ENCODE measurements at places on chromosomes 7 and 10.
A peak's percentile ranks its signal among the peaks of the same experiment; 100 is the strongest.

GRCh38 chr10:47160967-47161366 is 139.0 kb upstream of the GDF10 start:
- no peak for DNase-seq

GRCh38 chr10:70124415-70124814 is 8.2 kb downstream of the AIFM2 start:
- DNase-seq: no peak

GRCh38 chr7:26560526-26561256 is 269.0 kb downstream of the SNX10 start:
- DNase-seq: no peak

GRCh38 chr10:131650771-131651673 is 249.8 kb upstream of the PPP2R2D start:
- DNase-seq: no peak

- DNase-seq: no peak
These were observed 563.3 kb upstream of the SORCS1 start for GRCh38 chr10:107727767-107728317.

DNA sequence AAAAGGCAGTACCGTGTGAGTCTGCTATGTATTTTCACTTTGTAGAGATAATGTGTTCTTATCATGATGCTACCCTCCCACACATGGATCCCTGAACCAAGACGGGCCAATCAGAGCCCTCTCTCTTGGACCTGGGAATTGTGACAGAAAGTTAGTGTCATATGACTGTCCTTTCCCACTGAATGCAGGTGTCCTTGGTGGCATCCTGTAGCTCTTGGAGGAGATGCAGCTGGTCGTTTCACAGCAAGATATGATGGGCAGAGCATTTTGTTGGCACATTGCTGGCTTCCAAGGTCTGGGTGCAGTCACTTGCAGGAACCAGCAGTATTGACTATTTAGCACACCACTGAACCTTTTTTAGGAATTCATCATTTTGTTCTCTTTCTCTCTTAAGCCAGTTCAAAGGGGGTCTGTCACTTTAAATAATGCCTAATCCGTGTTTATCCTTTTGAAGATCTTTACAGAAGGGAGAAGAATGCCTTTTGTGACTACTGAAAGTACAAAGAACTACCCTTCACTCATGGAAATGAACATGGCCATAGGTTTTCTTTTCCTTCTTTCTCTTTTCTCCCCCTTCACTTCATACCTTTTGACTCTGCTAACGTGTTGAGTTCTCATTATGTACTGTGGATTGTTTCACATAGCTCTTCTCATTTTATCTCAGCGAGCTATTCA is 125.1 kb downstream of the PLXDC2 start:
- no peak for DNase-seq

DNA sequence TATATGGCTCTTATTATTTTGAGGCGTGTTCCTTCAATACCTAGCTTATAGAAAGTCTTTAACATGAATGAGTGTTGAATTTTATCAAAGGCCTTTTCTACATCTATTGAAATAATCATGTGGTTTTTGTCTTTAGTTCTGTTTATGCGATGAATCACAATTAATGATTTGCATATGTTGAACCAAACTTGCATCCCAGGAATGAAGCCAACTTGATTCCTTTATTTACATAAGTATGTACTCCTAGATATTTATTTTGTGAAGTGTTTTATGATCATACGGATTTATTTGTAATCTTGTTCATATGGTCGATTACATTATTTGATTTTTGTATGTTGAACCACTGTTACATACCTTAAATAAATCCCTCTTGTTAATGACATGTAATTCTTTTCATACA is 244.3 kb upstream of the KCND2 start:
- no peak for DNase-seq

DNA sequence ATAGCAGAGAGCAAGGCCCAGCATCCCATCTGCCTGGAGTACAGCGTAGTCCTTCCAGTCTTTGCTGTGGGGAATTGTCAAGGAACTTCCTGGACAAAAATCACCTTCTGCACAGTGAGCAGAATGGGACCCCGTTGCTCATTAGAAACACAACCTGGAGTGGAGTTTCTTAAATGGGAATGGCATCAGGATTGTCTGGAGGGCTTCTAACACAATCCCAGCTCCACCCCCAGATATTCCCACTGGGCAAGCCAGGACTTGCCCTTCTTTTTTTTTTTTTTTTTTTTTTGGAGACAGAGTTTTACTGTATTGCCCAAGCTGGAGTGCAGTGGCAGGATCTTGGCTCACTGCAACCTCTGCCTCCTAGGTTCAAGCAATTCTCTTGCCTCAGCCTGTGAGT is 356.4 kb downstream of the GALNT17 start:
- DNase-seq: no peak

DNA sequence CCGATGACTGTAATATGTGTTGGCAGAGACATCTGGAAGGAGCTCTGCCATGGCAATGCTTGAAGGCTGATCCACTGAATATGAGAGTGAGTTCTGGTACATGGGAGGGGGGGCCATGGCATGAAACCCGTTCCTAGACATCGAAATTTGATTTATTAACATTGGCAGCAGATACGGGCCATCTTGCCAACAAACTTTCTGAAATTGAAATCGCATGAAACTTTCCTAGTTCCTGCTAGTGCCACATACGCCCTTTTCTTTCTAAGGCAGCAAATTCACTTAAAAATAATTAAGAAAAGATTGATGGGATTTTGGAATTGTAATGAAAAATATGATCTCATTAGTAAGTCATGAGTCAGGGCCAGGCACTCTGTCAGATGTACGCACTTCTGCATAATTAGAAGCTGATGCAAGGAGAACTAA is 91.8 kb upstream of the KMT2C start:
- no peak for DNase-seq

- no peak for DNase-seq
These were observed 21.4 kb downstream of the CREB5 start for GRCh38 chr7:28433699-28434219.

DNA sequence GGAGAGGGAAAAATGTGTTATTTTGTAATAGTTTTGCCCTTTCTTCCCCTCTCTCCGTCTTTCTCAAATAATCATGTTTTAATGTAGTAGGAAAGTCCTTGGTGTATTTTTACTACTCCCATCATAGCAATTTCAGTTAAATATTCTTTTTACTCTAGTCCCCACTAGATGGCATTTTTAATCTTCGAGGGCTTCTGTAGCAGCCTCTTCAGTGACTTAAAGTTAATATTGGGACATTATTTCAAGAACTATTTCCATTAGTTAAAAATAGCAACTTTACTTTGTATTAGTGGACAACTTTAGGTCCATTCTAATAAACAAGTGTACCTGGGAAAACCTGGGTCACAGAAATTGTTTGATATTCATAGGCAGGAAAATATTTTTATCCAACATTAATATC is 23.0 kb downstream of the EDRF1 start:
- DNase-seq: no peak

DNA sequence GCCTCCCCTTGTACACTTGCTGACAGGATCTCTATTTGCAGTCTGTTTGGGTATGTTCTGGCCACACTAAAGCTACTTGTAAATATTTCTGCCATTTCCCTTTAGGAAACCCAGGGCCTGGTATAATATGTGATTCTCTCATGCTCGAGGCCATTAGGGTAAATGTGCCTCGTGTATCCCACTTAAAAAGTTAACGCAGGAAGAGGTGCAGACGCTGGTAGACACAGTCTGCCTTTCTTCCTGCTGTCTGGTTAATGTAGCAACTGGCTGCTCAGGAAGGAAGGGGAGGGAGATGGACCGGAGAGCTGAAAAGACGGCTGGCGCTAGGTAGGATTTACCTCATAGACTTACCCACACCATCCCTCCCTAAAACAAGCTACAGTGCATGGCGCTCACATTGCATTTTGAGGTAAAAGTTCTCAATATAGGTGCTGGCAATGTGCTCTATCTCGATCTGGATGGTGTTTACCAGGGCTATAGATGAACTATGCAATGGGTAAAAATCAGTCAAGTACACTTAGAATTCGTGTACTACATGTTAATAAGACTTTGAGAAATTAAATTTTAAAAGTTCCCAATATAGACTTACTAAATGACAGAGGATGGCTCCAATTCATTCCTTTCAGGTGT is 125.9 kb downstream of the JAZF1 start:
- DNase-seq: no peak

DNA sequence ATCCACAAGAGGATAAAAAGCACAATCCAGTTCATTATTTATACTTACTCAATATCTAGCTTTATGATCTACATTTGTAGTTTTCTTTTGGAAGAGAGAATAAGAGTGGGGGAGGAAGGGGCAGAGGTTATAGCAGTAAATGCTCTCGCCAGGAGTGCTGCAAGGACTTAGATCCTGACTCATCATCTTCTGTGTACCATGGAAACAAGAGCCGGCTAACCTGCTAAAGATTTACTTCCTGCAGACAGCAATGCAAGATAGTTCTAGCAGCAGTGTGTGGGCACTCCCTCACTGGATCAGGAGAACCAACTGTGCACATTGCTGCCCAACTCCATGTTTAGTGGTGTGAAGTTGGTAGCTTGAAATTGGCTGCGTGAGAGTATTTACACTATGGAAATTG is 47.7 kb upstream of the TRIL start:
- DNase-seq: no peak

- no peak for DNase-seq
These were observed 426.3 kb upstream of the POT1 start for GRCh38 chr7:125355899-125356298.

GRCh38 chr7:127824682-127825081 is 172.7 kb downstream of the SND1 start:
- DNase-seq: no peak

DNA sequence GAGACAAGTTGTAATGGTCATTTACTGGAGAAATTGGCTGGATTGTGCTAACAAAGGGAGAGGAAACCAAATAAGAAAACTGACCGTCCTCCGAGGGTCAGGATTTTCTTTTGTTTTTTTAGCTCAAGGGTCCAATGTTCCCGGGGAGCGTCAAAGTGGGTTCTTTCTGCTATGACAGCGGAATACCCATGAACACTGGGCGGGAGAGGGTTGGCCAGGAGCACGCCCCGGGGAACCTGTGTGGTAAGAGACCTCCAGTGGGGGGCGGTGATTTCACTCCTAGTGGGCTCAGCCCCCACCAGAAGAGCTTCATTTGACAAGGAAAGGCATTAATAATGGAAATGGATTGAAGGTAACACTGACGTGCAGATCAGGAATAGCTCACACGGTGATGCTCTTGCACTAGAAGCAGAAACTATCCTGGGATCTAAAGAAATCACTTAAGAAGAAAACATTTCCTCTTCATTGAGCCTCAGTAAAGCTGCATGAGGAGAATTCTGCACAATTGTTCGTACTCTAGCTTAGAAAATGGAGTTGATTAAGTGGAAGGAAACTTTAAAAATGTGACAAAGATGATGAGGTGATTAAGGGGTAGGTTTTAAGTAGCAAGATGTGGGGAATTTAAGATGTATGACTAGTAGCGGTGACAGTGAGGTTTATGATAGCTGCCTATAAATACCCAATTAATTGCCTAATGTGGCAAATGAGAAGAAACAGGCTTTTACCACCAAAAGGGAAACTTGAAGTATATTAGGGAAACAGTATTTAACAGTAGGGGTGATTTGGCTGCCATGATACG is 627.2 kb downstream of the SUGCT start:
- no peak for DNase-seq

DNA sequence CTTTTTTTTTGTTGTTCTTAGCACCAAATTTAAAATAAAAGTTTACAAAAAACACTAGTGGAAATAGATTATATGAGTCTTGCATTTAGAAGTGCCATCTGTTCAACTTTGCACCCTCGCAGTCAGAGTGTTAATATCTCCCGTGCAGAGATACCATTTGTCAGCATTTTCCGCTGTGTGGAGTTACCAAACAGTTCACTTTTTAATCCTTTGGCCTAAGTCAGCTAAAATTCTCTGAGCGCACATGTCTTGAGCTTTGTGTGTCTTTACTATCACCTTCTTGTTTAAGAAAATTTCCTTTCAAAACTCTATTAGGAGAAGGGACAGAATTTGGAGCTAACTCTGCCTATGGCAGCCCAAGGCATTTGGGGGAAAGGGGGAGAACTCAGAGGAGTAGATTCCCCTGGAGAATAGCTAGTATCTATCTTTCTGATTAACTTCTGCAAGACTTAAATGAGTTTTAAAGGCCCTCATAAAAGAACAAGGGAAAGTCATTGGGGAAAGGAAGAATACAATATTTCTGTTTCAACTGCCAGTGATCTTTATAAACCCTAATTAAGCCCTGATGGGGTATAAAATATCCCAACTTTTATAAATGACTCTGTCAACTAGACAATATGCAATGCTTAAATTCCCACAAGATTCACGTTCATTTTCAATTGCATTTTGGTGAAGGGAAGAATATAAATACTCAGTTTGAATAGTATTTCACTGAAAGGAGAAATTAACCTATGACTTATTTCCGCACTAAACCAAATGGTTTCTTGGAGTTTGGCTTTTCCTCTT is 114.9 kb upstream of the RAB11FIP2 start:
- no peak for DNase-seq

DNA sequence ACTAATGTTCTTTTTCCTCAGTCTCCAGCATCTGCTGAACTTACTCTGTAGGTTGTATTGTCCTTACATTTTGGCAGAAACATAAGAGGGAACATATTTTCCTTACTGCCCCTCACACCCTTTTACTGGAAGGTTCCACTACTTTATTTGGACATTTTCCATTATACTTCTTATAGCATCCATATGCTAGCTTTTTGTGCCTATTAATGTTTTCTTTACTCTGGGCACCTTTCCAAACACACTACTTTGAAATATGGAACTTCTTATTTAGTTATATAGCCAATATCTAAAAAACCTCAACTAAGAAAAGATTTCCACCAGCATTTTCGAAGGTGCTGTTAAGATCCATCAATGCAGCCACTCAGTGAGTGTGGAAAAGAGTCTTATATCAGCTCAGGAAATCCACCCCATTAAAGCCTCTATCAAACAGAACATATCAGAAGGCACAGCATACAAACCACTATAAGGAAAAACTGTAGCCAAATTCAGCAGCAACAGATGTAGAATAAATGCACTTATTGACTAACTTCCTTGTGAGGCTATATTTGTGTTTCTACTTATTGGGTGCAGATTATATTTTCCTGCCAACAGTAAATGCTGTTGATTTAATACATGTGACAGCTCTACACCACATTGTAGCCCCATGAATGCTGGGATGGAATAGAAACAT is 272.5 kb upstream of the SEMA3E start:
- no peak for DNase-seq

GRCh38 chr7:102287111-102287980 is 678 bp downstream of the SH2B2 start:
- DNase-seq: peak; percentile 39

DNA sequence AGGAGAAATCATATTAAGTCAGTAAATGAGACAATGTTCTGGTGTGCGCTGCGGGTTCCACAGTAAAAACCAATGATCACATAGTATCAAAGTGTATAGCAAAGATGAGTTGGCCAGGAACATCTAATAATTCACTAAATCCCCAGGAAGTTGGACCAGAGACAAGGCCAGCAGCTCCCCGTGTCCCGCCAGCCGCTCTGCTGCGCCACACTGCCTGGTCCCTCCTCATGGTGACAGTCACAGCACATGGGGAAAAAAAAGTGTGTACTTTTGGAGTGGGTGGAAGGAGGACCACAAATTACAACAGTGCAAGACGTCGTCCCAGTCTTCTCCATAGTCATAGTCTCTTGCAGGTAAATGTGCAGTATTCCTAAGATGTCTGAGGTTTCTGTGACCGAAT is 239.0 kb upstream of the RNF32 start:
- no peak for DNase-seq

Data from WERI-Rb-1 (cell line).